WTC11 (cell line): ENCODE measurements at places on chromosomes 16 and 17. TPM values are rescaled to one million over a fixed set of nuclear protein-coding genes. Genes with fewer than 3 reads are reported as not detected.

The APOBR gene
- 0.09 to 0.11 TPM in 2 of 3 replicates, not detected in the other for total RNA-seq

DNA sequence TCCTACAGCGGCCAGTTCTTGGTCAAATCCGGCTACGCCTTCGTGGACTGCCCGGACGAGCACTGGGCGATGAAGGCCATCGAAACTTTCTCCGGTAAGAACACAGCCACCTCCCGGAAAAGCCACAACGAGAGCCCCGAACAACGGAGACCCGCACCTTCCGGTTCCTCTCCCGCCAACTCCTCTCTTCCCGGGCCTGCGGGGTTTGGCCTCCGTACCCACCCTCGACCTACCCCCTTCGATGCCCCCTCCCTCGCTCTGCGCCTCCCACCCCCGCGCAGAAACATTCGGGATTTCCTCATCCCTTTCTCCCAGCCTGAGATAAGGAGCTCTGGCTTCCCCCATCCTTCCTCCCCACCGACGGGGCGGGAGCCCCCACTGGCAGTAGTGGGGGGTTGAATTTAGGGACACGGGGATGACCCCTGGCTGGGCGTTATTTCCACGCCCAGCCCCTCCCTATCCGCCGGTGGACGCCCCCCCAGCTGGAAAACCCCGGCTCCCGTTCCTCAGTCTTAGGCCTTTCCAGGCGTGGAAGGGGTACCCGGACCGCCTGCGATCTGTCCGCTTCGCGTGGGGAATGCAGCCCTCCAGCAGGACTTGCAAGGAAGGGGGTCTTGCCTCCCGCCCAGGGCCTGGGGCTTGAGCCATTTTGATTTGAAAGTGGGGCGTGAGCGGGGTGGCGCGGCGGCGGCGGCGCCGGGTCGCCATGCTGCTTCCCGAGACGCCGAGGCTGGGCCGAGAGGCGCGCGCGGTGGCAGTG is 822 bp downstream of the IGF2BP1 start:
- H3K27ac ChIP-seq = peak overlapping the region; percentile 80
- H3K27me3 ChIP-seq = no peaks in the 10 kb centered on the region
- peak overlapping the region; percentile 83 for H3K4me3 ChIP-seq
- peak; percentile 40 for DNase-seq

The OR1F1 gene
- 0.27 to 0.46 TPM (median 0.44 TPM) in 3 replicates for total RNA-seq

GRCh38 chr17:82148997-82149396 is 51.0 kb upstream of the FASN start:
- peaks cover 16% of the 10 kb centered on the region for H3K36me3 ChIP-seq
- no peak for DNase-seq
- no peak overlapping the region for H3K27ac ChIP-seq
- no peaks in the 10 kb centered on the region; the same call in 1 of the 2 replicates for H3K27me3 ChIP-seq
- no peak overlapping the region for H3K4me3 ChIP-seq
- H3K4me1 ChIP-seq = 0 out of 2 replicates have a peak, but pooled peaks cover 3% of the 10 kb centered on the region

- peak overlapping the region; percentile 61; the same call in 1 of the 2 replicates for H3K27ac ChIP-seq
- no peaks in the 10 kb centered on the region for H3K36me3 ChIP-seq
- no peaks in the 10 kb centered on the region for H3K27me3 ChIP-seq
- no peak overlapping the region for H3K4me3 ChIP-seq
- H3K4me1 ChIP-seq = peaks cover 5% of the 10 kb centered on the region
These were observed 162.3 kb downstream of the KATNIP start for GRCh38 chr16:27712251-27712711.

The CACNG3 gene
- not detected in 3 replicates for total RNA-seq

- H3K4me1 ChIP-seq = peaks cover 14% of the 10 kb centered on the region
- 0 out of 2 replicates have a peak, but pooled peaks cover 3% of the 10 kb centered on the region for H3K36me3 ChIP-seq
- no peak overlapping the region for H3K4me3 ChIP-seq
- peak overlapping the region; percentile 54; the same call in 1 of the 2 replicates for H3K27ac ChIP-seq
- peak; percentile 80 for DNase-seq
- H3K27me3 ChIP-seq = no peaks in the 10 kb centered on the region
These were observed 147.3 kb downstream of the CCDC182 start for GRCh38 chr17:57597531-57598453.

The PPP1R1B gene
- 15.0 to 20.5 TPM (median 15.2 TPM) in 3 replicates for total RNA-seq

GRCh38 chr16:396605-397004 is 394 bp upstream of the NME4 start:
- H3K4me1 ChIP-seq = peaks cover 25% of the 10 kb centered on the region
- H3K4me3 ChIP-seq = peak overlapping the region; percentile 94
- DNase-seq = peak; percentile 59
- peak overlapping the region; percentile 99 for H3K27ac ChIP-seq
- peaks cover 17% of the 10 kb centered on the region for H3K36me3 ChIP-seq
- peaks cover 3% of the 10 kb centered on the region; the same call in 1 of the 2 replicates for H3K27me3 ChIP-seq

The RPH3AL gene
- 2.0 to 4.6 TPM (median 3.7 TPM) in 3 replicates for total RNA-seq

GRCh38 chr17:61814485-61814884 is 48.8 kb downstream of the BRIP1 start:
- no peak overlapping the region for H3K27ac ChIP-seq
- H3K27me3 ChIP-seq = no peaks in the 10 kb centered on the region
- peaks cover 4% of the 10 kb centered on the region; the same call in 1 of the 2 replicates for H3K36me3 ChIP-seq
- no peak overlapping the region for H3K4me3 ChIP-seq
- DNase-seq = no peak
- peaks cover 9% of the 10 kb centered on the region for H3K4me1 ChIP-seq
